Central memory CD4-positive, alpha-beta T cell (primary cell): ENCODE measurements at places on chromosomes 4 and X.

DNA sequence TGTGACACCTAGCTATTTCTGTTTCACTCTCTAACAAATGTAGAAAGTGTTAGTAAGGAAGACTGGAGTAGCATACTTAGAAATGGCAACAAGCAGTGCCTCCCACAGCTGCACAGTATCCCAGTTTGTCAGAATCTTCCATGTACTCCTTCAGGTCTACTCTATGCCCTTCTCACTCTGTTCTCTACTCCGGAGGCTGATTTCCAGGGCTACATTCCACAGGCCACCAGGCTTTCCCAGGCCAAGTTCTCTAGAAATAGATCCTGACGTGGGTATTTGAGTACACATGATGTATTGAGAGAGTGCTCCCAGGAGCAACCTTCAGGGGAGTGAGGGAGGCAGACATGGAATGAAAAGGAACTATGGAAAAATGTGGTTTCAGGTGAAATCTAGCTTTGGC, 177.3 kb upstream of the GK2 start:
- DNase-seq: no peak

DNA sequence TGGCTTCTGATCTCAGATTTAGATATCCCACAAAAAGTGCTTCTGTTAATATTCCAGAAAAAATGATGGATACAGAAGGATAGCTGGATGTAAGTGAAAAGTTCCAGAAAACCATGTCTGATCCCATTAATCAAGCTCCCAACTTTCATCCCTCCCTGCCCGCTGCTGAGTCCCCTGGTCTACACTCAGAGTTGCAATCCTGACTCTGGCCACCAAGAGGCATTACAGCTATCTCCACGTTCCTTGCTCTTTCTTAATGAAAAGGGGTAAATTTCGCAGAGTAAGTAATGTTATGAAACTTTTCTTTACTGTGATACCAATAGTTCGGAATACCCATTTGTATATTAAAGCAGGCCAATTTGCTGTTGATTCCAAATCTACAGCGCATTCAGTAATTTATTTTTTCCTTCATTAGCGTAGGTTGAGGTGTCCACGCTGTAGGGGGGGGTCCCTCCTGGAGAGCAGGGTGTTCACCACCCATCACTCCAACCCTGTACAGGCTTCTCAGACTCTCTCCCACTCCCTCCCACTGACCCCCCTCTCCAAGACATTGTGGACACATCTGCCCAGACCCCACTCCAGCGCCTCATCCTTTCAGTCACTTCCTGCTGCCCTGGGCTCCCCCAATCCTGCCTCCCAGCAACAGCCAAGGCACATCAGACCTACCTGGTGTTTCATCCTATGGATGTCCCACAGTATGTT, 55.1 kb downstream of the RAB40A start:
- peak; percentile 21 for DNase-seq

GRCh38 chr4:6613676-6614651, 26.5 kb upstream of the MRFAP1 start:
- DNase-seq: no peak

DNA sequence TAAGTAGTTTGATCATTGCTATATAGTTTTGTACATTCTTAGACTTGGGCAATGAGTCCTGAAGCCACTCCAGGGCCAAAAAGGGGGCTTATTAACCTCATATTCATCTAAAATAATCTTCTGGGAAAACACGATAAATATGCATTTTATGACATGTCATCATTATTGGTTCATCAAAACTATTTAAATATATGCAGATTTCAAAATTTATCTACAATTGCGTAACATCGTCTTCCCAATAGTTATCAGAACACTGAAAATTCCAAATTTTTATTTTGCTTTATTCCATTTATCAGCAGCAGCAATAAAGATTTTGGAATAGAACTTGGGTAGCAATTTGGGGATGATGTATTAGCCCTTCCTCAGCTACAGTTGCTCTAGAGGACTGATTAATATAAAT, 550.0 kb downstream of the IQCM start:
- DNase-seq: no peak

GRCh38 chr4:133156556-133156955, 7.5 kb downstream of the PCDH10 start:
- no peak for DNase-seq

GRCh38 chr4:2064276-2064991, 5.3 kb downstream of the NAT8L start:
- no peak for DNase-seq

- DNase-seq: no peak
Observed at GRCh38 chrX:21741869-21742701, 15.8 kb downstream of the SMPX start.

DNA sequence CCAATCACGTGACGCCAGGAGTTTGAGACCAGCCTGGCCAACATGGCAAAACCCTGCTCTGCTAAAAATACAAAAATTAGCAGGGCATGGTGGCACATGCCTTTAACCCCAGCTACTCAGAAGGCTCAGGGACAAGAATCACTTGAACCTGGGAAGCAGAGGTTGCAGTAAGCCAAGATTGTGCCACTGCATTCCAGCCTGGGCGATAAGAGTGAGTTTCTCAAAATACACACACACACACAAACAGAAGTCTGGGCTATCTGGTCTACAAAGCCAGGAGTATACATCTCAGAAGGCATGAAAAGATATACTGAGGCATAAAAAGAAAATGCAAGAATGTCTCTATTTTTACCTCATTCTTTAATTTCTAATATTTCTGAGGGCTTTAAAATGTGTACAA, 11.3 kb downstream of the YTHDC1 start:
- no peak for DNase-seq
